ENCODE measurements at places on chromosomes 7 and 10.

DNA sequence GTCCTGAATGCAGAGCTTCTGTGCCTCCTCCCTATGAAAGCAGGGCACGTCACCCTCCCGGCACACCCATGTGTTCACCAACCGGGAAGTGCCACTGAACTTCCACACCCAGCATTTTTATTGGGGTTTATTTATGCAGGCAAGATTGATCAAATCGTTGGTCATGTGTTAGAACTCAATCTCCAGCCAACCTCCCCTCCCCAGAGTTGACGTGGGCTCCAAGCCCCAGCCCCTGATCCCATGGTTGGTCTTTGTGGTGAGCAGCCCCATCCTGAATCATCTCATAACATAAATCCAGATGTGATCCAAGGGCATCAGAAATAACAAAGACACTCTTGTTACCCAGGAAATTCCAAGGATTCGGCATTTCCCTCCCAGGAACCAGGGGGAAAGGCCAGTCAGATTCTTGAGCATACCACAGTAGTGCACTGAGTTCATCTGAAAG, 151.2 kb downstream of the TPST1 start:
- DNase-seq: no peak

- no peak for DNase-seq
Observed at GRCh38 chr10:89120931-89121763, 86.0 kb downstream of the CH25H start.

GRCh38 chr7:83410989-83411591, 237.8 kb downstream of the SEMA3E start:
- DNase-seq: peak; percentile 56

GRCh38 chr10:102393411-102394078, 2.0 kb upstream of the NFKB2 start:
- DNase-seq: no peak

GRCh38 chr7:118005026-118005425, 131.8 kb upstream of the CTTNBP2 start:
- DNase-seq: no peak

DNA sequence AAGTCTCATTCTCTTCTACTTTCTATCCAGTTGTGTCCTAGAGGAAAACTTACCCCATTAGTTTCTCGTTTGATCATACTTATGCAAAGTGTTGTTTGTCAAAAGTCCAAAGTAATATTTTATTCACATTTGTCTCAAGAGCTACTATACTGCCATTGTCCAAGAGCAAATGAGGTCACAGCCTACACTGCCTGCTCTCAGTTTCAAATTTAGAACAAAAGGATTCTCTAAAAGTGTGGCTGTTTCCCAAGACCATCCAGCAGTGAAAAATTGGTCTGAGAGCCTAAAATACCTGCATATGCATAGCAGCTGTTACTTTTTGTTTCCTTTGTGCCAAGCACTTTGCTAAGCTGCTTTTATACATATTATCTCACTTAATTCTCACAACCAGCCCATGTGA, 439.5 kb upstream of the NFE2L3 start:
- DNase-seq: no peak

DNA sequence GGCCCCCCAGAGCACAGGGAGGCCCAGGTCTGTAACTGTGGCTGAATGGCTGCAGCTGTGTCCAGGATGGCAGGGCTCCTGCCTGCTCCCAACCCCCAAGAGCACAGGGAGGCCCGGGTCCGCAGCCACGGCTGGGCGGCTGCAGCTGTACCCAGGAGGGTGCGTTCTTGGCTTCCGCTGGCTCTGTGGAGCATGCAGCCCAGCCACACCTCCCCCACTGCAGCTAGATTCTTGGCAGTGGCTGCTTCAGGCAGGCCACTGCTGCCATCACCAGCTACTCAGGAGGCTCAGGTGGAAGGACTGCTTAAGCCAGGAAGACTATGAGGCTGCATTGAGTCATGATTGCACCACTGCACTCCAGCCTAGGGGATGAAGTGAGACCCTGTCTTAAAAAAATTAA, 27.9 kb downstream of the C7orf25 start:
- no peak for DNase-seq

- no peak for DNase-seq
Observed at GRCh38 chr10:29804025-29804852, 169.5 kb upstream of the SVIL start.

DNA sequence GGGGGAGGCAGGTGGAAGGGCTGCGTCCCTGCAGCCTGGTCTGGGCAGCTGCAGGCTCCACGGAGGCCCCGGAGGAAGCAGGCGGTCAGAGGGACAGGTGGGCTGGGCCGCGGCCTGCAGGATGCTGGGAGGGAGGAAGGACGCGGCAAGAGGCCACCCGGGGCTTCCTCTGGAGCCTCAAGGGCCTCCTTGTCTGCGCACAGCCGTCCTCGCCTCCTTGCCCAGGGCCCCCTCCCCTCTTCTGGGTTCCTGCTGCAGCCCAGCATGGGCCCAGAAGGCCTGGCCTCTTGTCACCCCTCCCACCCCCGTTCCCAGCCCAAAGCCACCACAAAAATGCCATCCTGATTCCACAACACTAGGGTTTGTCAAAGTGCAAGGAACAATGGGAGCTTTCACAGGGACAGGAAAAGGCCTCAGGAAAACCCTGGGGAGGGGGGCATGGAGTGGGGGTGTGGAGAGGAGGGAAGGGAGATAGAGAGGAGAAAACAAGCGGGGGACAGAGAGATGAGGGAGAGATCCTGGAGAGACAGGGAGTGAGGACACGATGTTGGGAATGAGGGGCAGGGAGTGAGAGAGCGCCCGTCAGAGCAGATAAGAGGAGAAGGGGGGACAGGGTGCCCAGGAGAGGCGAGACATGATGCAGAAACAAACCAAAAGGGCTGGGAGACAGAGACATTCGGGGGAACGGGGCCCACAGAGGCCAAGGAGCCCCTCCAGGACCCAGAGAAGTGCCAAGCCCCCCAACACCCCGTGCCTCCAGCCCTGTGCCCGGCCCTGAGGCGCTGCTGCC, 41.8 kb downstream of the ZCCHC24 start:
- DNase-seq: no peak

GRCh38 chr7:139230484-139230773, 608 bp upstream of the UBN2 start:
- DNase-seq: no peak

DNA sequence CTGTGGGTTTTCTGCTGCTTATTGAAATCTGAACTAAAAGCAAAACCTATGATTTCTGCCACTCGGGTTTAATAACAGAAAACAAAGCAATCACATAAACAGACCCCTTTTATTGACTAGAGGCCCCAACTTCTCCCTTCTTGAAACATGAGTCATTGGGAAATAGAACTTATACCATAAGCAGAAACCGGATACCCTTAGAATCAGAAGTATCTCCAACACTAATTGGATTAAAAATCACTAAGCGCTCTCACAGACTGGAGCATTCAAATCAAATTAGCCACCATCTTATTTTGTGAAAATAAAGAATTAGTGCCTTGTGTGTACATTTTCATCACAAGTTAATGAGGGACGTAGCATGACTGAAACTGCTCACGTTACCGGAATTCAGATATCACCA, 206.9 kb downstream of the WDR11 start:
- no peak for DNase-seq

- no peak for DNase-seq
Observed at GRCh38 chr10:8639486-8640185, 585.1 kb downstream of the GATA3 start.

GRCh38 chr10:23453465-23453864, 14.6 kb downstream of the OTUD1 start:
- DNase-seq: no peak

GRCh38 chr7:47937065-47937687, 11.1 kb downstream of the PKD1L1 start:
- no peak for DNase-seq

- DNase-seq: no peak
Observed at GRCh38 chr7:24717694-24718320, 39.5 kb downstream of the GSDME start.

DNA sequence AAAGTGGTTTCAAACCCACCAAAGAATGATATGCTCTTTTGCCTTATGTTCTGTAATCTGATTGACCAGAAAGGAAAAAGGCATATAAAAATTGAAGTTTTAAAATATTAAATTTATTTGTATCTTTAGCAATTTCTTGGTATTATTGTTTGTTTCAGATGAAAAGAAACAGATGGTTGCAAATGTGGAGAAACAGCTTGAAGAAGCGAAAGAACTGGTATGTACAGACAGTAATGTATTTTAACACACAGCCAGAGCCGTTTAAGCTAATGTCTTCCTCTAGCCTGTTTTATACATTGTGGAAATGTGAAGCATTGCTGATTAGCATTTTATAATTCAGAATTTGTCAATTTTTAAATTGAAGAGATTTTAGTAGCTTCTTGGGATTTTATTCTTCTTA, 13.4 kb downstream of the VTI1A start:
- no peak for DNase-seq

GRCh38 chr7:143073556-143073955, 21.4 kb downstream of the OR6V1 start:
- DNase-seq: no peak

- DNase-seq: no peak
Observed at GRCh38 chr7:81462672-81463071, 307.2 kb downstream of the HGF start.

DNA sequence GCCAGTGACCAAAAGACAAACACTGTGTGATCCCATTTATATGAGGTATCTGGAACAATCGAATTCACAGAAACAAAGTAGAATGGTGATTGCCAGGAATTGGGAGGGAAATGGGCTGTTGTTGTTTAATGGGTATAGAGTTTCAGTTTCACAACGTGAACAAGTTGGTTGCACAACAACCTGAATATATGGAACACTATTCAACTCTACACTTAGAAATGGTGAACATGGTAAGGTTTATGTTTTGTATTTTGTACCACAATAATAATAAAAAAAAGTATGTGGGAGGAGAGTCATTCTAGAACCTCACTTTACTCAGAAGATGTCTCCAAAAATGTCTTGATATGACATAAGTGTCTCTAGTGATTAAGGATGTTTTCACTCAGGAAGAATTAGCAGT, 85.2 kb upstream of the SGCE start:
- DNase-seq: no peak

DNA sequence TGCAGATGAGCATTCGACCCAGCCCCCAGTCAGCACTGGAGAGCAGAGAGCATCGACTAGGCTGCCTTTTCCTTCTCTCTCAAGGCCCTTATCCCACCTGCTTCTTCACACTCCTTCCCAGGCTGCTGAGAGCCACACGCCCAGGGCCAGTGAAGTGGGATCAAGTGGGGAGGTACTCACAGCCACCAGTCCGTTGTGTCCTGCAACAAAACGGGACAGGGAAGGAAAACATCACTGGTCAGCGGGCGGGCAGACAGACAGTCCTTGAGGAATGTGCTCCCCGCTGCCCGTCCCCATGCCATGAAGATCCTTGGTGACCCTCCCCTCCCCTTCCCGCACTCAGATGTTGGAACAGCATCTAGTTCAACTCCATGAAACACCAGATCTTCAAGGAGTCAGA, 4.2 kb downstream of the PYROXD2 start:
- no peak for DNase-seq

- no peak for DNase-seq
Observed at GRCh38 chr10:16909271-16909767, 92.1 kb upstream of the RSU1 start.

DNA sequence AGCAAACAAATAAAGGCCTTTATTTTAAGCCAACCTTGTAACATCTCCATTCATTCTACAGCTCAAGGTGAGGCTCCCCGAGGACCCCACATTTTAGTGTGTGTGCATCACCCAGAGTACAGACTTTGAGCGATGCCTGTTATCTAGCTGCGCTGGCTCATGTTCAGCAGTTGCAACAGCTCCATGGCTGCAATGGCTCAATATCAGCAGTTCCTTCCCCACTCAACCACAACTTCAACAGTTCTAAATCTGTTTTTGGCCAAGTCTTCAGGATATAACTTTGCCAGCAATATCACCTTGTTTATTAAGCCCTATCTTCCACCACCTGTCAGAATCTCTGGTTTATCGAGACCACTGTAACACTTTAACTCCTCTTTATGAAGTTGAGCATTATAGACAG, 95.8 kb downstream of the WNT2 start:
- DNase-seq: no peak

- no peak for DNase-seq
Observed at GRCh38 chr10:71873582-71874211, 22.6 kb upstream of the PSAP start.

DNA sequence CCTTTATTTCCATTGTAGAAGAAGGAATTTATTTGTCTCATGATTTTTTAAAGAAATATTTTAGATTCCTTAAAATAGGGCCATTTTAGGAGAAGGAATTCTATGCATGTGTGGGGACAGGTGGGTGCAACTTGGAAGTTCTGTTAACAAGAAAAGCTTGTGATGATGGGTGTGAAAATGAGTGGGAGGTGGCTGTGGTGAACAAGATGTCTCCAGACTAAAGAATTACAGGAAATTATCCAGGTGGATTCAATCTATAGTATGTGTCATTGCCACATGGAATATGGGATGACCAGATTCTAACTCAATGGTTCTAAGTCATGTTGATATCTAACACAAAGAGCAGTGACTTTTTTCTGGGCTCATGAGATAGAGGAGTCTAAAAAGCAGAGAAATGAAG, 229.6 kb upstream of the IGFBP3 start:
- no peak for DNase-seq

- DNase-seq: no peak
Observed at GRCh38 chr10:47440207-47440606, 43.7 kb downstream of the ANXA8 start.

- DNase-seq: no peak
Observed at GRCh38 chr10:72186258-72186981, 29.4 kb upstream of the ANAPC16 start.

DNA sequence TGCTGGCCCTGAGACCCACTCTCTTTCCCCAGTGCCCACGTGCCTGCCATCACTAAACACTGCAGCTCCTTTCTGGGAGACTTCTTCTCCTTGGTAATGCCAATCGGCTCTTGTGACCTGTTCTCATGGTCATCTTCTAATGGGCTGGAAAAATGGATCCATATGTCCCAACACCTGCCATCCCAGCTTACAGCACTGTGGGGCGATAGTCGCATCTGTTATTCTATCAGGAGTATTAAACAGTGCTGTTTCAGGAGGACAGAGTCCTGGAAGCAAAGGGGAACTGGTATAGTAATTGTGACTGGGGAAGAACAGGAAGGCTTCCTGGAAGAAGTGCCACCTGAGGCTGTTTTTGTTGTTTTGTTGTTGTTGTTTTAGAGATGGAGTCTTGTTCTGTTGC, 411.2 kb downstream of the GLRX3 start:
- no peak for DNase-seq

DNA sequence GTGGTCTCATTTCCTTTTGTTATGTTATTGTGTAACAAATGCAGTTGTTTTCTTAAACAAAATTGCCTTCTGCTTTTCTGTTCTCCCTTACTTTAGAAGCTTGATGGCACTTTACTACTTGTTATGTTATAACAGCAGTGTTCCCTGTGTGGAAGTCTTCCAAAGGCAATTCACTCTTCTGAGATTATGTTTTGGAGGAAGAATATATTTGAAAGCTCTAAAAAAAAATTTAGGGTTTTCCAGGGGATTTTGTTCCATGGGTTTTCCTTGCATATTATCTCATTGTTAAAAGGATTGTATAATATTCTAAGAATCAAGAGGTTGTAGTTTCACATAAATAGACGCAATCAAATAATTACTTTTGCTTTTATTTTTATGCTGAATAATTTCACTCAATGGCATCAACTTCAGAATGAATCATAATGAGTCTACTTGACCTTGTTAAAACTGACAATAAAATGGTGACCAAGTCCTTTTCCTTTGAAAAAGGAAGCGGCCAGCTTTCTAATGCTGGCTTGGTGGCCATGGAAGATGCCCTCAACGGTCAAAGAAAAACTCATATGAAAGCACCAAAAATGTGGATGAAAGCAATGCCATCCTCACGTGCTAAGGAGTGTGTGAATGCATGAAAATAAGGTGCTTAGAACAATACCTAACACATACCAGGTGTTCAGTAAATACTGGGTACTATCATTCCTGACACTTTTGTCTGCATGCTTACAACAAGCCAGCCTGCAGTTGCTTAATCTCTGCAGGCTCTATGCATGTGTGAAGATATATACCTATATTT, 92.4 kb upstream of the KLF6 start:
- no peak for DNase-seq

Data from NCI-H748 treated with DMSO at 0.1 percent for 48 hours (cell line).